ENCODE measurements at places on chromosomes 11 and 22. TPM values are rescaled to one million over a fixed set of nuclear protein-coding genes. Genes with fewer than 3 reads are reported as not detected.
A peak's percentile ranks its signal among the peaks of the same experiment; 100 is the strongest.

DNA sequence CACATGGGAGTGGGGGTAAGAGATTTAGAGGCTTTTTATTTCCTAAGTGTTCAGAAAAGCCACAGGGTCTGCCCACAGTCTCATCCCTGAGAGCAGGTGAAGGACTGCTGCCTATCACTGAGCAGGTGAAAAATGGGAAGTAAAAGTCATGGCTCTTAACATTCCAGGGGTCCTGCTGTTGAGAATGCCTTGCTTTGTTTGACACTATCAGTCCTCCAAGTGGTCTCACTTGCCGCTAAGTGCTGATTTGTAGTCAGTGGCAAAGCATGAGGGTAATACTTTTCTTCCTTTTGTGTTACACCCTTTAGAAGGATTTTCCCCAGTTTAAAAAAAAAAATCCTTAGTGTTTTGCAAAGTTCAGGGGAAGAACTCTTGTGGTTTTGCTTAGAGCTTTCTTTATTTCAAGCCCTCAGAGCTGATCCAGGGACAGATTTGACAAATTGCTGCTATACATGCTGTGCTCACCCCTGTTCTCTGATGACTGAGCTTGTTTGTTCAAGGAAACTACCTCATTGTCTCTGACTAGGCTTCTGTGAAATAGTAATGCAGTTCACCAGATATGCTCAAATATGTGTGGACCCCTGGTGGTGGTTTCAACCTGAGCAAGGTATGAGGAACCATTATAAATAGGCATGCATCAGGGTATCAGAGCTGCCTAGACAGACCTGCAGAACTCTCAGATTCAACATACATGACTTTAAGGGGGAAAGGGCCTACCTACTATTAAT is 141.0 kb downstream of the ARHGAP42 start:
- DNase-seq, result no peak

Gene OR51E2
- not detected for total RNA-seq

Gene CST6
- total RNA-seq, result 1.1 TPM

Gene PGA3
- not detected for total RNA-seq

- no peak for DNase-seq
Measured at GRCh38 chr11:57306161-57306876, 18.4 kb downstream of the TNKS1BP1 start.

Gene CYB5R3
- total RNA-seq, result 330 TPM

DNA sequence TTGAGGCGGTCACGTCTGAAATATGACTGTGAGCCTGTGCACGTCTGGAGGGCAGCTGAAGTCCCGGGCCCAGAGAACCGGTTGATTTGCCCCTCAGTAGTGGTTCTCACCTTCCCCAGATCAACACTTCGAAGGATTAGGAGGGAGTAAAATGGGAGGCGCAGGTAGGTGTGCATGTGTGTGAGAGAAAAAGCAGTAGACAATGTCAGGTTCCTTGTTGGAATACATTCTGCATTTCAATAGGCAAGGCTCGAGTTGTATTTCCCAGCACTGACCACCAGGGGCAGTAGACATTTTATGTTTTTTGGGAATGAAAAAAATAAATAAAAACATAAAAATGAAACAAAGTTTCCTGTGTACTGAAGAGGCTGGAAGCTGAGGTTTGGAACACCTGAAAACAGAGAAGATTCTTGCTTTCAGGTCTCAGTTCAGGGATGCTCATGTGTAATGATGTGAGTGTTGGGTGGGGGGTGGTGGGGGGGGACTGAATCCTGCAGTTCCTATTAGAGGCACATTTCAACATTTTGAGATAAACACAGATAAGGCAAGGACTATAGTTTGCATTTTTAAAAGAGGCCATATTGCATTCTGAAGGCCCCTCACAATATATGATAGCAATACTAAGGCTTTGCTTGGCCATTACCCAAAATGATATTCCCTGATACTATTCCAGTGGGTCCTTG is 333.9 kb downstream of the CADM1 start:
- peak; percentile 21 for DNase-seq

Gene MLC1
- not detected for total RNA-seq

DNA sequence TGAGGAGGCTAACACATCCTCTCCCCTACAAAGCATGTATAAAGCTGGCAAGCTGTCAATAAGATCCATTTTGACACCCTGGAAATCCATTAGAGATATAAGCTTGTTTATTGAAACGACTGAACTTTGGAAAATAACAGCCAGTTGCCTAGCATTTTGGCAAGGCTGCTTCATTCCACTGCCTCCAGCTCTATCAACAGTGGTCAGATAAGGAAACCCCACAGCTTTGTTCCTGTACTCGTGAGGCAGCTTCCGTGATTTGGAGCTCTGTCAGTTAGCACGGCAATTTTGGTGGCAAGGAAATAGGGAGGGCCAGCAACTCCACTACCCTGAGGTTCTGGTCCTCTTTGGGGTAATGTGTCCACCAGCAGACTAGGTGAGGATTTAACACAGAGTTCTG is 2.0 kb upstream of the OR51S1 start:
- no peak for DNase-seq

DNA sequence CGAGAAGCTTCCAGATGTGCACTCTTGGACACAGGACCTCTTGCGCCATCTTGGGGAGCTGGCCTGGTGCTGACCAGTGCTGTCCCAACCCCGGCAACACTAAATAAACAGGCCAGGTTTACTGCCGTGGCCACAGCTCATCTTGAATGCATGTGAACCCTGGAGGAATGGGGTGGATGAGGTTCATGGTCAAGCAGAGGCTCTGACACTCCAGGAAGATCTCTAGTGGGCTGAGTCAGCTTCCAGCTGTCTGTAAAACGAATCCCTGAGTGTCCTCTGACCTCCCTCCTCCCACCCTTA is 51.8 kb downstream of the ALX4 start:
- DNase-seq, result peak; percentile 52

DNA sequence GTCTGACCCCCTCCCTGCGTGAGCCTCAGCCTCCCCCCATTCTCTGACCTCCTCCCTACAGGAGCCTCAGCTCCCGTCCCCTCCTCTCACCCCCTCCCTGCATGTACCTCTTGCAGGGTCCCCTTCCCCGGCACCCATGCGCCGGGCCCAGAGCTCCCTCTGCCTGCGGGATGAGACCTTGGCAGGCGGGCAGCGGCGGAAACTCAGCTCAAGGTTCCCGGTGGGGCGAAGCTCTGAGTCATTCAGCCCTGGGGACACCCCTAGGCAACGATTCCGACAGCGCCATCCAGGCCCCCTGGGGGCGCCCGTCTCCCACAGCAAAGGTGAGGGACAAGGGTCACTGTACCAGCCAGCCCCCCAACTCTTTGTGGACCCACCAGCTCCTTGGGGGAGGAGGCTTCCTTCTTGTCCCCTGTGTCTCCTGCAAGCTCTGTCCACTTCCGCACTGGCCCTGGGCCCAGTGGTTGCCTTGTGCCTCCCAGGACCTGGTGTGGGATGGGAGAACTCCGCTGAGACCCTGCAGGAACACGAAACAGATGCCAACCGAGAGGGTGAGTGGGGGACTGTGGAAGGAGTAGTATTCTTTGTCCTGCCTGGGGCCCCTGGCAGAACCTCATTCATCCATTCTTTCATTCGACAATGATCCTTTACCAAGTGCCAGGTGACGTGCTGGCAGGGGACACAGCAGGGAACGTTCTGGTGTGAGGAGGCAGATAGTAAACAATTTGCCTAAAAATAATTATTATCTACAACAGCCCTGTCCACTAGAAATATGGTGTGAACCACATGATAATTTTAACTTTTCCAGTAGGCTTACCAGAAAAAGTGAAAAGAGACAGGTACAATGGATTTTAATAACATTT is 3.7 kb upstream of the RPS6KA4 start:
- peak; percentile 72 for DNase-seq

All from HFFc6 (cell line).